ENCODE measurements at places on chromosomes 12 and 14.

- no peak for DNase-seq
Measured at GRCh38 chr14:77554816-77555599, 56.4 kb upstream of the ISM2 start.

- DNase-seq = no peak
Measured at GRCh38 chr14:77094672-77095284, 3.3 kb upstream of the CIPC start.

DNA sequence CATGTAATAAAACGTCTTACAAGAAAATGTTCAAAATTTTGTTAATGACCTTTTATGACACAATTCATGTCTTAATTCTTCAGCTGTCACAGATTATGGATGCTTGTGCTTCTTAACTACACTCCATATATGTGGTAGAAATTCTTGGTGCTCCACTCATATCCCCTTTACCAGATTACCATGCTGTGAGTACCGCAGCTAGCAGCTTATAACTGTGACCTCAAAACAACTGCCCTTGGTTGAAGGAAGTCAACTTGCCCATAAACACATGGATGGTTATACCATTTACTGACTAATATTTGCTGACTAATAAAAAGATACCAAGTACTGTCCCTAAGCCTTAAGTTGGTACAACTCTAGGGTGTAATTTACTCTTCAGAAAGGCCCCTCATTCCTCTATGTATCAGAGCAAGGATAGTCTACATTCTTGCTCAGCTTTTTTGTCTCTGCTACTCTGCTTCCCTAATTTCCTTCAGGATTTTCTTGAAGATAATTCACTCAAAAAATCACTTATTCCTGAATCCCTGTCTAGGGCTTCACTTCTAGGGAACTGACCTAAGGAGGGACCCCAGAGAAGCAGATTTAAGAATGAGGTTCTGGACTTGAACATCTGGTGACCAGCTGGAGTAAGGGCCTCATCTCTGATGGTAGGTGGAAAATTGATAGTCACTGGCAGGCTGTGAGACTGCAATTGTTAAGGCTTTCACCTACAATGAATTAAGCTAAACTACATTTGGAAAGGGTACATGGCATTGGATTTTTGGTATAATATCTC lies 152.3 kb downstream of the SLC6A15 start:
- no peak for DNase-seq

DNA sequence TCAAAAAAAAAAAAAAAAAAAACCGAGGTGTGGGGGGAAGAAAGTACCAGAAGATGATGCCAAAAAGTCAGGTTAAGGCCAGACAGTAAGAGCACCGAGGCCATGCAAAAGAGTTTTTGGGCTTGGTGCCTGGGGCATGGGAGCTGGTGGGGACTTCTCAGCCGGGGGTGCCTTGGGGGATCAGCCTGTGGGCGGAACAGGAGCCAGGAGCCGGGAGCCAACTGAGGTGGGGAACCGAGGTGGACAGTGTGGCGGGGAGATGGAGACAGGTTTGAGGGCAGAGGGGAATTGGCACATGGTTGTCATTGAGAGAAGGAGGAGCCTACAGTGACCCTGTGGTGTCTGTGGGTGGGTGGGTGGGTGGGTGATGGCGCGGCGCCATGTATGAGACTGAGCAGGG lies 33.2 kb downstream of the TSPAN11 start:
- no peak for DNase-seq

- no peak for DNase-seq
Measured at GRCh38 chr14:64232095-64232838, 61.9 kb downstream of the ESR2 start.

DNA sequence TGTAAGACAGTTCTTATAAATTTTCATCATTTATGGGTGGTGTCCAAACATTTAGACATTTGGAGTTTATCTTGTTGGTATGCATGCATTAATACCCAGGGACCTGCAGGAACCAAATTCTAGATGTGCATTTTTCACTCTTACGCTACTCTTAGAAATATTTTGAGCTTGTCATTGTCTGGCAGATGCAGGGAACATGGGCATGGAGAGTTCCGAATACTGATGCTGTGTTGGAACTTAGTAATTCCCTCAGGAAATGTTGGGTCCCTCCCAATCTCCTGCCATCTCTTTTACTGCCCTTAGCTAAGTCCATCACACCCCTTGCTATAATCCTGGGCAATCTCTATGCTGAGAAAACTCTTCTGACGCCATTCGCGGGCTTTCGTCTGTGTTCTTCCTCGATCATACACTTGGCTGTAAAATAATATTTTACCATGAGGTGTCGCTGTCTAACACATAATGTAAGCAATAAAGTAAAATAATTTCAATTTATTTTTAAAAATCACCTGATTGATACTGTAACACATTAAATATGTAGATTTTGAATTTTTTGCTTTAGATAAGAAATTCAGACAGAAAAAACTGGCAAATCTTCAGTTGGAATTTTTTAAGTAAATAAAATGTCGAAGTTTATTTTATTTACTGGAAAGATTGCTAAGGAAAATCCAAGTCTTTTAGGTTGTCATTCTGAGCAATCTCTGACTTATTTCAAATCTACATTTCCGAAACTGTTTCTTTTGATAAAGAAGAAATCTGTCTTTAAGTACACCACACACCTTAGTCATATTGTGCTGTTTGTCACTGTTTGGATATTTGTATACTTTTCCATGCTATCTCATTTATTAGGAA lies 304.1 kb upstream of the SSTR1 start:
- no peak for DNase-seq

- DNase-seq = no peak
Measured at GRCh38 chr12:90028635-90029051, 320.0 kb upstream of the ATP2B1 start.

DNA sequence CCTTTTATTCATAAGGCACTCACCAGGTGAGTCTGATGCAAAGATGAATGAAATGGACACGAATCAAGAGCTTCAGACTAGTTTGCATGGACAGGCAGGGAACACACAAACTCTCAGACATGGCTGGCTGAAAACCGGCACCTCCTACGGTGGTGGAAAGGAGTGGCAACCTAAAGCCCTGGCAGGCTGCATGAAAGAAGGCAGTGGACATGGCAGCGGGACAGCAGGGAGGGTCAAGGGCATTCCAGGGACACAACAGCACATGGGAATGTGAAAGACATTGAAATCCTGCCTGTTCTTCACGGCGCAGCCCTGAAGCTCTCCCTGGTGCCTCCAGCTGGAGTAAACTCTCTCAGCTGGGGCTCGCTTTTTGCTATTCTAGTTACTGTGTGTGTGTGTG lies 16.6 kb upstream of the LRTM2 start:
- no peak for DNase-seq

DNA sequence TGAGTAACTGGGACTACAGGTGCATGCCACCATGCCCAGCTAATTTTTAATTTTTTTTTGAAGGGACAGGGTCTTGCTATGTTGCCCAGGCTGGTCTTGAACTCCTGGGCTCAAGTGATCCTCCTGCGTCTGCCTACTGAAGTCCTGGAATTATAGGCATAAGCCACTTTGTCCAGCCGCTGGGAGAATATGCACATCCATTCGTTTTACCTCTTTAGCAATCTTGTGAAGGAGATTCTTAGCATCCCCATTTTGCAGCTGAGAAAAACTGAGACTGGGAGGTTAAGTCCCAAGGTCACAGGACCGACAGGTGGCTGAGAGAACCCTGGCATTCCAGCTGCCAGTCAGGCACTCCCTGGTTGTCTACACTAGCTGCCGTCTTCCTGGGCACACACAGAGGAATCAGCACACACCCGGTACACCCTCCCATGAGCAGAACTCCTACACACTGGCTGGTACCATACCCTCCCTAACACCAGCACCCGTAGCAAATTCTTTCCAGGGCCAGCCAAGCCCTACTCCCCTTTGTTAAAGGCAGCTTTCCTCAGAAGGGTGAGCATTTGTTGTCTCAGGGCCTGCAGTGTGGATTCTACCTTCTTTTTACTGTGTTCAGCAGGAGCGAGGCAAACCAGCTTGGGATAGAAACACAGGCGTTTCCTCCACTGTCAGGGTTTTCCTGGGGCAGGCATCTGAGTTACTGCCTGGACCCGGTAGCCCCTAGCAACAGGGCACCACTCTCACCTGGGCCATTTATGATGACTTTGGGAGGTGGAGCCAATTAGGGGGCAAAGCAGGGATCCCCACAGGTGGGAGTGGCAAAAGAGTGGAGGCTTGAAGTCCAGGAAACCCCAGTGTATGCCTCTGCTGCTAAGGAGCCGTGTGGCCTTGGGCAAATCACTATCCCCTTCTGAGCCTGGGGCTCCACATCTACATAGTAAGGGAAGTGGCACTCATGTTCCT lies 70.2 kb downstream of the IRF2BPL start:
- DNase-seq = no peak

GRCh38 chr12:32788405-32788804 lies 32.7 kb upstream of the YARS2 start:
- DNase-seq = no peak

GRCh38 chr12:68271346-68271745 lies 17.9 kb upstream of the IL22 start:
- DNase-seq = no peak

DNA sequence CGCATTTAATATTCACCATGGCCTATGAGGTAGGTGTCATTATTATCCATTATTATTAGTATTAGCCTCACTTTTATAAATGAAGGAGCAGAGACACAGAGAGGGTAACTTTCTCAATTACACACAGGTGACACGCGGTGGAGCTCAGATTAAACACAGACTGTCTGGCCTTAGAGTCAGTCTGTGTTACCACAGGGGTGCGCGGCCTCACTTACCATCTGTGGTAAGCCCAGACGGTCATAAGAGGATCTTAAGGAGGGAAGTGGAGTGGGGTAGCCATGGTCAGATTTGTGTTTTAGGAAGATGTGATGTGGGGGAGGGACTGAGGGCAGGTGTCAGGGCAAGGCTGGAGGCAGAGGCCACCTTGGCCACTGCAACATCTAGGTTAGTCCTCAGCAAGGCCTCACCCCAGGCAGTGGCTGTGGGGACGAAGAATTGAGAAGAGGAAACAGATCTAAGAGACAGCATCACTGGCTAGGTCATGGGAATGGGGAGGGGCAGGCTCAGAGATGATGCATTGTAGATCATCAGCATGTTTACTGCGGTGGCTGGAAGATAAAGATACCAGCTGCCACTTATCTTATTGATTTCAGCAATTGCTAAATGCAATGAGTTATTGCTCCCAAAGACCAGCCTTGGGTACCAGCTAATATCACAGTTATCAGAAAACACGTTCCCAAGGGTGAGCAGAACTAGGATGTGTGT lies 67.1 kb downstream of the SERPINA3 start:
- no peak for DNase-seq

DNA sequence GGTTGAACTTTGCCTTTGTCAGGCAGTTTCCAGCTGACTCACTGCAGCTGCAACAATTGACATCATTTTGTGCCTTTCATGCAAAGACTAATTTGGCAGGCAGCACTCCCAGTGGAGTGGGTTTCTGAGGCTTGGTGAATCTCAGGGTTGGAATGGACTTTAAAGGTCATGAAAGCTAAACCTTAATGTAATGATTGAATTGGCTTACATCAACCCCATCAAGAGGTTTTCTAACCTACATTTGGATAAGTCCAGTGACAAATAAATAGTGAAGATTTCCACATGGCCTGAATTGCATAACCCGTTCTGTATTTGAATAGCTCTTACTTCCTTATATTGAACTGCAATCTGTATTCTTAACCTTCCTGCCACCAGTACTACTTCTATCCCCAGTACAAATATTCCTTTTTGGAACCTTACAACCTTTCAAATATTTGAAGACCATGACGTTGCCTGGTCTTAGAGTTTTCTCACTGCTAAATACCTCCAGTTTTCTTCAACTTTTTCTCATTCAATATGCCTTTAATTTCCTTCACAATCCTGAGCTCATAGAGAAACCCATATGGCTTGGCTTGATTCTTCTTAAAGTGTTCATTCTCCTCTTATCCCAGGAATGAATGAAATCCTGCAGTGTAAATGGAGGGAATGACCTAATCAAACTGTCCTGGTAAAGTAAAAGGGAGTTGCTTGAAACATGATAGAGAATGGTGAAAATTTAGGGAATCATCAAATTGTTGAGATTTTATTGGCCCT lies 168.1 kb upstream of the NOVA1 start:
- DNase-seq = no peak

DNA sequence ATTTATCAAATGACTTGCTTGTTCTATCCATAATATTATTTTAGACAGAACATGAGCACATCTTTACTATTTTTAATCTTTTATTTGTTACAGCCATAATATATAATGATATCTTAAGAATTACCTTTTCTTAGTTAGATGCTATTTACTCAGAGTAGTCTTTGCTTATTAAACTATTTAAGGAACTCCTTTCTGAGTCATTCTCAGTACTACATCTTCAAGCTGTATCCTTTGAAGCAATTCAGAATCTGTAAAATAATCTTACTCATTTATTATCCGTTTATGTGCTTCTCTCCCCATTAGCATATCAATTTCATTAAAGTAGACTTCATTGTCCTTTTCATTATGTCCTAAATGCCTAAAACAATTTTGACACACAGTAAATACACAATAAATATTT lies 240.4 kb upstream of the FAR2 start:
- no peak for DNase-seq

- DNase-seq = no peak
Measured at GRCh38 chr14:92980866-92981265, 57.9 kb downstream of the CHGA start.

DNA sequence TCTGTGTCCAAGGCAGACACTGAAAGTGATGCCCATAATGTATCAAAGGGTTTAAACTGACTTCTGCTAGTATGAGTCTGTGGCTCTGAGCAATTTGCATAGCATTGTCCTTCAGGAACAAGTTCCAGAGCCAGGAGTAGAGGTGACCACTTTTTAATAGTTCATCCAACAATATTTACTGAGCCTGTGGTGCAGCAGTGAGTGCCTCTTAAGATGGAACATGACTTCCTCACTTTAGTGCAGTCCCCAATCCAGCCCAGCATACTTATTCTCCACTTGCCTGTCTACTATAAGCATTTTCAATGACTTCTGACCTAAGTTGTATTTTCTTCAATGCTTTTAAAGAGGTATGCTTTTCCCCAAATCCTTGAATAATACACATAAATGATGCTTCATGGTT lies 611.3 kb downstream of the MED13L start:
- no peak for DNase-seq

DNA sequence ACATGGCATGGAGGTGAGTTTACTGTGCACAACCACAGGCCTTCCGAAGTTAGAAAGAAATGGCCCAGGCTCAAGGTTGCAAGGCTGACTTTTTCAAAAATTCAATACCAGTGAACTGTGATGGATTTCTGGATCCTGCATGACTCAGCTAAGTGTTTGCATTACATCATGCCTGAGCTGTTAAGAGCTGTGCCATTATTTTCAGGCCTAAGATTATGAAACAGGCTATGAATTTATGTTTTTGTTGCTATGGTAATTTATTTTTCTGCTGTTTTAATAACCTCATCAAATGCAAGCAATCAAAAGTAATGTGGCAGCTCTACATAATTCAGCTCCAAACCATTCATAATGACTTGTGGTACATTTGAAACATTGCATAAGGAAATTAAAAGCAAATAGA lies 457.7 kb upstream of the TMEM132C start:
- no peak for DNase-seq

GRCh38 chr14:104253223-104253822 lies 114.9 kb downstream of the KIF26A start:
- no peak for DNase-seq

GRCh38 chr12:11876307-11876706 lies 194.4 kb upstream of the BCL2L14 start:
- no peak for DNase-seq

All from NCI-H1436 treated with DMSO at 0.1 percent for 48 hours (cell line).